T-helper 2 cell (primary cell): ENCODE measurements at places on chromosomes 6 and 20.

GRCh38 chr6:55009131-55009530 is 162.6 kb downstream of the FAM83B start:
- no peak for DNase-seq

DNA sequence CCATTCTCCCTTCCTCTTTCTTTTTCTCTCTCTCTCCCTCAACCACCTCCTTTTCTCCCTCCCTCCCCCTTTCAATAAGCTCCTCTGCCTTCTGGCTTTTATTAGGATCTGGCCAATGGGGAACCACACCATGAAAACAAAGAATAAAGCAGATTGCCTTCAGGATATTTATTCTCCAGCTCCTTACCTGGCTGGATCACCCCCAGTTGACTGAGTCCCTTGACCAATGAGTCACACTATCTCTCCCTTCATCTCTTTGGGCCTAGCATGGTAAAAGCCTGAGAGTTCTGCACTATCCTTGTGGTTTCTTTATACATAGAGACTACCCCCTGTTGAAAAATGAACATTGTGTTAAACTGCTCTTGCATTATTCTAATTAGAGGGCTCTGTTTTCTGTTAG is 476.8 kb downstream of the EPHA7 start:
- no peak for DNase-seq

DNA sequence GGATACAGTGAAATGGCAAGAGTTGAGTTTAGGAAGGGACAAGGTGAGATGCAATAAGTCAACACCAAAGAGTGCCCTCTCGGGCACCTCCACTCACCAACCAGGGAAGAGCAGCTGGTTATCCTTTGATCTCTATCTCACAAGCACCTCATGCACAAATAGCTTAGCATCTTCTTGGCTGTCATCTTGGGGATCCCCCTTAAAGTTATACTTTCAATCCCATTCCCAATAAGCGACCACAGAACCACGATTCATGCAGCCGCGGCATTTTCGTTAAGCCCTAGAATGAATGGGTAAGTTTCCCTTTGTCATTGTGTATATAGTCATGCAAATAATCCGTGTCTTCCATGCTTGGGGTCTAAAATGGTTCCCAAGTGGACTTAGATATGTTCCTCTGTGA is 73.5 kb downstream of the ADTRP start:
- no peak for DNase-seq

DNA sequence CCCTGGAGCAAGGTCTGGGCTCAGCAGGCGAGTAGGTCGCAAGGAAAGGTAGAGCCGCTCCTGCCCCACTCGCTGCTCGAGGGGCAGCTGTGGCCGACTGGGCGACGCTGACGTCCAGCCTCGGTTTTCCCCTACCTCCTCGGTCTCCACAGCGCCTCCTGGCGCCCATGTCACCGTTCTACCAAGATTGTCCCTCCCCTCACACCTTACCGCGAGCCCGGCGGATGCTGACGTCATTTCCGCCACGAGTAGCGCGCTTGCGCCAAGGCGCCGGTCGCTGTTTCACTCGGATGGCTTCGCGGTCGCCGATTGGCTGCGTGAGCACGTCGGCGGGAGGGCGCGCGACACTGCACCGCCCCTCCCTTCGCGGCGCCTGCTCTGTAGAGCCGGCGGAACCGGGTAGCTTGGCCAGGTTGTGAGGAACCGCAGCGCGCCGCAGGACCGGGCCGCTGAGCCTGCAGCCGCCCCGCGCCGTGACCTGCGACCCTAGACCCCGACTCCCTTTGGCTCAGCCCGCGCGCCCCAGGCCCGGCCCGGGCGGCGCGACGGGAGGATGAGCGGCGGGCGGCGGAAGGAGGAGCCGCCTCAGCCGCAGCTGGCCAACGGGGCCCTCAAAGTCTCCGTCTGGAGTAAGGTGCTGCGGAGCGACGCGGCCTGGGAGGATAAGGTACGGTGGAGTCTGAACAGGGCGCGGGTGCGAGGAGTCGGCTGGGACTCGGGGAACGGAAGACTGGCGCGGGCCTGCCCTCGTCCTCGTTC is at the start of gene RAB5IF:
Gene RAB5IF (plus strand): TSS at position 381 of the 759 bp plus-strand sequence. CDS start 173 bp downstream, at position 554.
- DNase-seq = peak; percentile 97

- DNase-seq = no peak
Observed at GRCh38 chr6:9463311-9463710, 951.6 kb downstream of the TFAP2A start.

GRCh38 chr20:36644706-36645095 is 1.3 kb downstream of the SLA2 start:
- no peak for DNase-seq
